ENCODE measurements at places on chromosomes 1 and 21. TPM values are rescaled to one million over a fixed set of nuclear protein-coding genes. Genes with fewer than 3 reads are reported as not detected.

KCNT2 gene
- 4.2 TPM for total RNA-seq

MARK1 gene
- total RNA-seq, result 1.3 TPM

TXNIP gene
- total RNA-seq, result 51.5 TPM

VSIG8 gene
- total RNA-seq, result under 0.01 TPM

DCST1 gene
- total RNA-seq, result not detected

S100A9 gene
- not detected for total RNA-seq

GADD45A gene
- 46.4 TPM for total RNA-seq

S100A10 gene
- 117 TPM for total RNA-seq

GNAT2 gene
- 0.19 TPM for total RNA-seq

TLCD4 gene
- total RNA-seq, result 0.99 TPM

OR10J1 gene
- total RNA-seq, result not detected

ZNF683 gene
- not detected for total RNA-seq

SLAMF9 gene
- total RNA-seq, result 1.2 TPM

TTLL7 gene
- total RNA-seq, result 17.8 TPM

CAMTA1 gene
- total RNA-seq, result 63.1 TPM

GJA9 gene
- not detected for total RNA-seq

LYPD8 gene
- total RNA-seq, result not detected

VAV3 gene
- 0.31 TPM for total RNA-seq

HES3 gene
- total RNA-seq, result not detected

FAM151A gene
- total RNA-seq, result not detected

RGS16 gene
- 0.87 TPM for total RNA-seq
